Head of caudate nucleus (tissue), 42 donors: ENCODE measurements at places on chromosomes 7 and 10.

GRCh38 chr7:489876-490275, 29.8 kb downstream of the PDGFA start:
- no peak for DNase-seq

DNA sequence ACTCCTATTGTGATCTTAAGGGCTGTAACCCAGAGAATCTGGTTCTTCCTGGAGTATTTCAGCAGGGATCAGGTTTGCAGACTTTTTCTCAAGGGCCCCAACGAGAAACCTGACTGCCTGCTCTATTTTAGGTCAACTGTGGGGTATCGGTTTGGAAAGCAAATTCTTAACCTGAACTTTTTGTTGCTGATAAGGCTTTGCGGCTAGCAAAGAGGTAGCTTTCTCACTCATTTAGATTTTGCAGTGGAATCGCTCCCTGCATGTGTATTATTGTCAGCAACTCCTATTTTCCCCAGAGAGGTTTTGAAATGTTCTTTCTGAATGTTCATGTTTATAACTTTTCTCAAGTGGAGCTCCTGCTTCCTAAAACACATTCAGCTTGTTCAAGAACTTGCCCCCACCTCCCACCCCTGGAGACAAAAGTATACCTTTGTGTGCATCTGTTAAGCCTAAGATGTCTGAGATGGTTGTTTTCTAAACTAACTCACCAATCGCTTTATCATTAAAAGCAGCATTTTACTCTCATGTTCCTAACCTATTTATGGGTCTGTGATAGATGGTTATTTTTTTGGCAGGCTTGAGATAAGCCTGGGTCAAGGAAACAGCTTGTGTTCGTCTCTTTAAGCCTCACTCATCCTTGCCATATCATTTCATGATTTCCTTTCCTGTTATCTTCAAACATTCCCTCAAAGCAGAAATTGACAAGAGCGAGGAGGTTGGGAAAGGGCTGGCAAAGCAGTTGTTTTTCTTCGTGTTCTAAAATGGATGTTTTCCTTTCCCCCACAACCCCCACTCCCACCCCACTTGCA, 129.8 kb downstream of the BAMBI start:
- DNase-seq = no peak

DNA sequence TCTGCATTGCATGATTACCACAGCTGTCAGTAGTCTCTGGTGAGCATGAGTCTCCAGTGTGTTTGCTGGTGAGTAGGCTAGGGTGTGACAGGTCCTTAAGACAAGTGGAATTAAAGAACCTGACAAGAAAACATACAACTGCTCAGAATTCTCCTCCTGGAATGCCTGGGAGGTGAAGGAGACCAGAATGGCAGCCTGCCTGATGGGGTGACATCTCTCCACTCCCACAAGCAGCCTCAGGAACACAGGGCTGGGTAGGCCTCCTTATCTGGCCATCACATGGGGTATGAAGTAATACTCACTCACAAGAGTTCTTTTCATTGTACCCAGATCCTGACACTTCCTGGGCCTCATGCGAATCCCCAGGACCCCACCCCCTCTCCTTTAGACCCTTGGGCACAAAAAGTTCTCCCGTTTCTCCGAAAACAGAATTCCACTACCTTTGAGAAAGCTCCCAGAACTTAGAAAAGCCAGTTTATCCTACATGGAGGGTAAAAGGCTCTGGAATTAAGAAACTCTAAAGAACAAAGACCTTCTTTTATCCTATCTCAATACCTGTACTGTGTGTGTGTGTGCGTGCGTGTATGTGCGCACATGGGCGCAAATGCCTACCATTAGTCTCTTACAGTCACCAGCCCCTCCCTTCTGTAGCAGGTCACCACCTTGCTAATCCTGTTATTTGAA, 33.4 kb upstream of the C1GALT1 start:
- DNase-seq = no peak

GRCh38 chr10:63699785-63700613, 178.8 kb downstream of the REEP3 start:
- DNase-seq = no peak

- DNase-seq = no peak
These were observed 201.1 kb upstream of the CCDC6 start for GRCh38 chr10:60107308-60107976.
